ENCODE measurements at places on chromosomes 11 and 22.

DNA sequence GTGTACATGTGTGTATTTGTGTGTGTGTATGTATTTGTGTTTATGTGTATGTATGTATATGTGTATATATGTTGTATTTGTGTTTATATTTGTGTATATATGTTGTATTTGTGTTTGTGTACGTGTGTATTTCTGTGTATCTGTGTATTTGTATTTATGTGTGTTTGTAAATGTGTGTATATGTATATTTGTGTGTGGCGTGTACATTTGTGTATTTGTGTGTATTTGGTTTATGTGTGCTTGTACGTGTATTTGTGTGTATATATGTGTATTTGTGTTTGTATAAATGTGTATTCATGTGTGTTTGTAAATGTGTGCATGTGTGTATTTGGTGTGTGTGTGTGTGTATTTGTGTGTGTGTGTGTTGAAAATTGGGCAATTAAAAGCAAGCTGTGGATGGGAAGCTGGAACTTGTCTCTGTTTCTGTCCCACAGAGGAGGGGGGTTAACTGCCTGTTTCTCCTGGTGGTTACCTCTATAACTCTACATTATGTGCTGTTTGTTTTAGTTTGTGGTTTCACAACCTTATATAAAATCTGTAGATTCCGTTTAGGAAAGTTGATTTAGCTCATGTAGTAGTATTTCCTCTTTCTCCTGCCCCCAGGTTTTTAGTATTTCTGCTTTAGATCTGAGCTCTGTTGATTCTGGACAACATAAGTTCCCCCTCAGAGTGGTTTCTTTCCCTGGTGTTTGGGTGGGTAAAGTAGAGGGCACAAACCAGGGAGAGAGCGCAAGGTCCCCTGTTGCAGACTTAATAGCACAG, 28.9 kb downstream of the AP2A2 start:
- no peak for DNase-seq

GRCh38 chr11:1199751-1200610, 22.9 kb upstream of the MUC5B start:
- DNase-seq = no peak

DNA sequence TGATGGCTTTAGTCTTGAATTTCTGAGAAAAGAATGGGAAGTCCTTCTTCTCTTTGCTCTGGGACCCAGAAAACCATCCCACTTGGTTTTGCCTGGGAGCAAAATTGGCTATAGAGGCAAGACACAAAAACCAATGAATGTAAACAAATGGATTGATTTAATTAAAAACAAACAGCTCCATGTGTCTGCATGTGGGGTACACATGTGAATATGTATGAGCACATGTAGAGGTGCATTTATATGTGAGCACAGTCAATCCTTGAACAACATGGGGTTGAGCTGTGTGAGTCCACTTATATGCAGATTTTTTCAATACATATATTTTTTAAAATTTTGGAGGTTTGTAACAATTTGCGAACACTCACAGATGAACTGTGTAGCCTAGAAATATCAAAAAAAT, 87.2 kb downstream of the CCDC81 start:
- no peak for DNase-seq

GRCh38 chr22:39434721-39435120, 22.1 kb upstream of the MGAT3 start:
- DNase-seq = no peak
